ENCODE measurements at places on chromosomes 6 and 20.

DNA sequence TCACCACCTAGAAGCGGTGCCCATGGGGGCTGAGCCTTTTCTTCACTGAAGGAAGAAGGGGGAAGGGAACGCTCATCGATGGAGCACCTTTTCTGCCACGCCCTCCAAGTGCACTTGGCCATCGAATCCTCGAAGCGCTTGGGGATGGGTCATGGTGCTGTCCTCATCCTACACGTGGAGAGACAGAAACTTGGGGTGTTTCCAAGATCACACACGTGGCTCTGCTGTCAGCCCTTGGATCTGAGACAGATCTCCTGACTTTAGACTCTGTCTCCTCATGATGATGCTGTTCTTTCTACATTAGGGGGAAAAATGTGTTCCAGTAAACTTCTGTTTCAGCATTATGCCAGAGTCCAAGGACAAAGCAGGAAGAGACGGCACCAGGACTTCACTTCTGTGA is 78.5 kb downstream of the SYNDIG1 start:
- DNase-seq: no peak

DNA sequence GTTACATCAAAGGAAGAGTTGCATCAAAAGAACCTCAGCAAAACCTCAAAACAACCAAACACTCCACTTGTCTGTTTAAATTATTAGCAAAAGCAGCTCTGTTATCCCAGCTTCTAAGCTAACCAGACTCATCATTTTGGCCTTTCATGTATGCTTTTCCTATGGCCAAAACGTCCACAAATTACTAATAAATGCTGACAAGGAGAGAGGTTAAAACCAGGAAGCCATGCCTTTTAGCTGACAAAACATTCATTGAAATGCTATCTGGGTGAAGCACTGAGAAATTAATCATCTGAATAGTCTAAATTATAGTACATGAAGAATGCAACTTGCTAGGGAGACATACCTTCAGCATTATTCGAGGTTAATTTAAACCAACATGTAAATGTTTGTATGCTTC is 80.6 kb downstream of the LAMA2 start:
- no peak for DNase-seq

DNA sequence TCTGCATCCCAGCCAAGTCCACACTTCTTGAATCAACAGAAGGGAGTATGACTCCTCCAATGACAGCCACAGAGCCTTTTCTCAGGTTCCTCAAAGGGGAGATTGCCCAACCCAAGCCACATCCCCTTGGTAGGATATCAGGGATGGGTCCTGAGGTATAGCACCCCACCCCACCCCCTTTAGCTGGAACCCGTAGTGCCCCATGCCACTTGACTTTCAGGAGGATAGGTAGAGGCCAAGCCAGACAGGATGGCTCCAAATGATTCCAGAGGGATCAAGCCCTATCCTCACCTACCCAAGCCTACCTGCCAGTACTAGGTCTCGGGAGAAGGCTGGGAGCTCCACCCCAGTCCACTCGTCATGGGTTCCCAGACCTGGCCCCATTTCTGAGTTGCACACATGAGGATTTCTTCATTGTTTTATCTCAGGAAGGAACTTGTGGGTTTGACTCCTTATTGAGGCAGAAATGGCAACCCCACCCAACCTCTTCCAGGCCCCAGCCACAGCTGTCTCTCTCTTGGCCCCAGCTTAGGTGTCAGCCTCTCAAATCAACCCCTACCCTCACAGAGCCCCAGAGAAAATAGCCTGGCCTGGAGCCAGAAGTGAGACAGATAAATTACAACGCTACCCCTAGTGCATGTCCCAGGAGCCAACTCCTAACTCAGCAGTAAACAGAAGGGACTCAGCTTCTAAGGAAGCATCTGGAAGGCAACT is 3.6 kb downstream of the CCND3 start:
- DNase-seq: no peak

DNA sequence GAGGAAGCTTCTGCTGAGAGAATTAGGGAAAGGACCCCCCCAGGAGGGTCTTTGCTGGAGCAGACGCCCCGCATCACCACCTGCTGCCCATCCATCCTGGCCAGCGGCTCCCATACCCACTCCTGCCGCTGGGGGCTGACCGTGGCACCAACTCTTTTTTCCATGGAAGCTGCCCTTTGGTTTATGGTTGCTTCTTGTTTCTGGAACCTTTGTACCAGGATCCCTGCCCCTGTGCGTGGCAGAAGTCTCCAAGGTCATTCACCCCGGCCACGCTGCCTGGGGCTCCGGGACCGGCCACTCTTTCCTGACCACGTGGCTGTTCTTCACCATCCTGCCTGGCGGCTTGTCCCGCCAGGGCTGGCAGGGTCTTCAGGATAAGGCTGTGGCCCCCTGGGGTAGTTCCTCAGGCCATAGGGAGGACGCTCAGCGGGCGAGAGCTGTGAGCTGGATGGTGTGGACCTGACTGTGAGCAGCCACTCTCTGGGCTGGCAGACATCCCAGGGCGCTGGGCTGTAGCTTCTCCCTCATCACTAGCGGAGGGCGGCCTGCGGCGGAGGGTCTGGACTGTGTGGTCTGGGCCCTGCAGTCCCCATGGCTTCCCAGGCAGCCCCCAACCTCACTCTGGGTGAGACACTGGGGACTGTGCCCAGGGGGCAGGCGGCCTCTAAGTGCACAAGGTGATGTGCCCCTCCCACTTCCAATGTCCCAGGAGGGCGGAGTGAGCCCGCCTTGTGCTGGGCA is 22.8 kb upstream of the RBBP8NL start:
- peak; percentile 47 for DNase-seq

DNA sequence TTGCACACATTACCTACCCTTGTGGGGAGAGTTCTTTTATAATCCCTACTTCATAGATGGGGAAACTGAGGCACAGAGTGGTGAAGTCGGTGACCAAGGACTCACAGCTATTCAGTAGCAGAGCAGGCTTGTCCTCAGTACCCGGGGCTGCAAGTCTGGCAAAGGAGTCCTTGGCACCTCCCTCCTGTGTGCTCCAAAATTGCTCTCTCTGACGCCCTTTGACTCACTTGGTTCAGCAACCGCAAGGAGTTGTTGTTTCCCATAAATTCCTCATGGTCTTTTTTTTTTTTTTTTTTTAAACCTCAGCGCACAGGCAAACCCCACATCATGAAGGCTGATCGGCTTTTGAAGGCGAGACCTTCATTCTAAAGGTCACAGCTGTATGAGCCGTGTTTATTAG is 143.2 kb downstream of the CEBPB start:
- no peak for DNase-seq

DNA sequence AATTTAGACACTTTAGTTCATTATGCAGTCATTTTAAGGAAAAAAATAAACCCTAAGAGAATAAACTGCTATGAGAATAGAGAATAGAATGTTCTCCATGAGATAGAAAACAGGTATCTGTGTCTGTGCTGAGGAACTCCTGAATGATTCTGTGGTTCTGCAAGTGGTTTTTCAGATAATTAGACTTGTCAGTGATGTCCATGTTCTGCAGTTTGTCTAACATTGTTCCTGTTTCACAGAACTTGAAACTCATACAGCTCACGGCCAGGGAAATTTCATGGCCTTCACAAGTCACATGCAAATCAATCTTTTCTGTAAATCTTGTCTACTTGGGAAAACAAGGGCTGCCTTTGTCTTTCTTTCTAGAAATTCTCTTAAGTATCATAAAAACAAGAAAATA is 73.4 kb upstream of the HMGCLL1 start:
- no peak for DNase-seq

- no peak for DNase-seq
Measured at GRCh38 chr6:7924867-7925266, 14.3 kb upstream of the TXNDC5 start.

DNA sequence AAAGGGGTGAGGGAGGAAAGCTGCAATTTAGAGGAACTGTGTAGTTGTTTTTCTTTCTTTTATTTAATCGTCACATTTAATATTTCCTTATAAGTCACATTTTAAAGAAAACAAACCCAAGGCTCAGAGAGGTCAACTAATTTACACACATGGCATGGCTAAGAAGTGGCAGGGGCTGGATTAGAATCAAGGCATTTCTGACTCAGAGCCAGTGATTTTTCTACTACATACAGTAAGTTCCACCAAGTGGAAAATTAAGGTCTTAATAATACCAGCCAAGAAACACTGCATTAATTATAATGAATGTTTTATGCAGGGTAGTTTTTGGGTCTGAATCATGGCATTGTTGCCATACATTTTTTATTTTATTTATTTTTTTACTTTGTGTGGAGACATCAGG is 607.7 kb upstream of the CITED2 start:
- DNase-seq: no peak

GRCh38 chr6:14505401-14505800 is 387.8 kb downstream of the CD83 start:
- DNase-seq: no peak

- no peak for DNase-seq
Measured at GRCh38 chr6:168793649-168794048, 352.7 kb downstream of the SMOC2 start.

- DNase-seq: no peak
Measured at GRCh38 chr20:5662769-5663168, 87.4 kb upstream of the SHLD1 start.

- DNase-seq: no peak
Measured at GRCh38 chr6:84415517-84415916, 188.1 kb upstream of the CEP162 start.

GRCh38 chr20:20201124-20201523 is 148.8 kb downstream of the CFAP61 start:
- DNase-seq: no peak

GRCh38 chr6:95819939-95820338 is 195.8 kb upstream of the FUT9 start:
- DNase-seq: peak; percentile 5

DNA sequence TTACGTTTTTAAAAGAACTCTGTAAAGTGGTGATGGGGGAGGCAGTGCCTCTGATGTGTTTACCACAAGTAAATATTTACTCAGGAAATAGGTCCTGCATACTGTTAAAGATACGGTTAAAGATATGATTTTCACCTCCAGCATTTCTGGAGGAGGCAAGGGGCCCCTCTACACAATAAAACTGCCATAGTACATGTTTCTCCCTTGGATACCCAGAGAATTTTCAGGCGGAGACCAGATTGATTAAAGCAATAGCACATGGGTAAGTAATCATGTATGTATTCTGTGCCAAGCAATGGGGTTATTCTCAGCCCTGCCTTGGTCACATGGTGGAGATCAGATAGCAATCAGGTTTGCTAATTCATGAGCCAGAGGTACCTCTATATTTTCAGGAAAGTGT is 9.6 kb downstream of the RIPOR2 start:
- peak; percentile 69 for DNase-seq

DNA sequence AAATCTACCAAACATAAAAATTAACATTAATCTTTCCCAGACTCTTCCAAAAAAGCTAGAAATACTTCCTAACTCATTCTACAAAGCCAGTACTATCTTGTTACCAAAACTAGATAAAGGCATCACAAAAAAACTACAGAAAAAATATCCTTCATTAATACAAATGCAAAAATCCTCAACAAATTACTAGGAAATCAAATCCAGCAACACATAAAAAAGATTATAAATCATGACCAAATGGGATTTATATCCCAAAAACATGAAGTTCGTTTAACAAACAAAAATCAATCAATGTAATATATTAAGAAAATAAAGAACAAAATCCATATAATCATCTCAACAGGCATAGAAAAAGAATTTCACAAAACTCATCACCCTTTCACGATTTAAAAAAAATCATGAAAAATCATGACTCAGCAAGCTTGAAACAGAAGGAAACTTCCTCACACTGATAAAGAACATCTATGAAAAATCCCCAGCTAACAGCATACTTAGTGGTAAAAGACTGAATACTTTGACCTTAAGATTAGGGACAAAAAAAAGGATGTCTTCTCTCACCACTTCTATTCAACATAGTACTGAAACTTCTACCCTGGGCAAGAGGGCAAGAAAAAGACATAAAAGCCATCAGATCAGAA is 43.2 kb downstream of the RANBP9 start:
- no peak for DNase-seq

GRCh38 chr6:11236076-11236750 is 3.7 kb upstream of the NEDD9 start:
- peak; percentile 67 for DNase-seq

DNA sequence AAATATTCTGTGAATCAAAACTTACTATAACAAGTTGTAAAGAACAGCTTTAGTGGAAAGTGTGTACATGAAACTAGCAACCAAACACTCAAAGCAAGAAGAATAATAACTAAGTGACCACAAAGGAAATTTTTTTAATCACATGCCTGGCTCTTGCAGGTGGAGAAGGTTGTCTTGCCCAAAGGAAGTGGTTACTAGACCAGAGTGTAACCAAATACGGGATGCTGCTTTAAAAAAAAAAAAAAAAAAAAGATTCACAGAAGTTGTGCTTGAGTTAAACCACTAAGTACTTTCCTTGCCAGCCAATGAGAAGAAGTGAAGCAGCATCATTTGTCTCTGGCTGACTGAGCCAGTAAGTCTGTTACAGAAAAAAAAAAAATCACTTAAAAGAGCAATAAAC is 19.1 kb upstream of the HLA-DQB1 start:
- DNase-seq: peak; percentile 15

- no peak for DNase-seq
Measured at GRCh38 chr6:25392372-25392771, 113.2 kb downstream of the CARMIL1 start.

- peak; percentile 67 for DNase-seq
Measured at GRCh38 chr6:30554962-30555815, 1.1 kb downstream of the GNL1 start.

DNA sequence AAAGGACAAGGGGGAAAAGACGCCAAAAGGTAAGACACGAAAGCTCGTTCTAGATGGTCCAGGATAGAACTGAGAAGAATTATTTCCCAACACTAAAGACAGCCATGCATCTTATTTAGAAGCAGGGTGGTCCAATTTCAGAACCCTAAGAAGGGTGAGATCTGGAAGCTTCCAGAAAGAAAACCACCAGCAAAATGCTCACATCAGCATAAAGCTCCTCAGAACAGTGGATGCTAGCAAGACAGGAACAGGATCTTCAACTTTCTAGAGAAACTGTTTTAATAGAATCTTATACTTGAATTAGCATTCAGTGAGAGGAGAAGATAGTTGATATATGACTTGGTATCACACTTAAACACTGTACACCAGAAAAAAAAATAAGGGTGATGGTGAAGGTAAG is 101.5 kb downstream of the ZFP64 start:
- DNase-seq: no peak

DNA sequence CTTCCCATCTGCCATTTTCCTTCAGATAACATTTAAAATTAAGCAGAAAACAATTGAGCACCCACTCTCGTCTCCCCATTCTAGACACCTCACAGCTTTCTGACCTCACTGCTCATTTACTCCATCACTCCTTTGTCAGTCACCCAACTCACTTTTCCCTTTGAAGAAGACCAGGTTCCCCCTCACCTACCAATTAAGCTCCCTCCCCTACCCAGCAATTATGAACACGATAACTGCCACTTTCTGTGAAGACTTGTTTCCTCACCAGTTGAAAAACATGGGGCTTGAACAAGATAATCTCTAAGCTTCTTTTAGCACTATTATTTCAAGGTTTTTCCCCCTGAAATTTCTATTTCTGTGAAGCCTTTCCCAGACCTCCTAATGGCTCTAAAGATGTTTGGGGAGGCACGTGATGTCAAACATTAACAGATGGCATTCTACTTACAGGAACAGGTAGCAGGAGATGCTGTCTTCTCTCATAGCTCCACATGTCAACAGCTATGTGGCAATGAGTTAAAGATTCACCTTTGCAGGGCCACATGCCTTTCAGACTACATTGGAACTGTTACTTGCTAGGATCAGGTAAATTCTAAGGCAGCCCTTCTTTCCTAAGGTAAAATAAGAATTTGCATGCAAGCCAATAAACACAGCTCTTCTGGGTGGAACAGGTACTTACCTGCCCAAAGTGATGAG is 24.8 kb upstream of the SLA2 start:
- peak; percentile 22 for DNase-seq

Data from DMS53 (cell line).